Activated T-cell treated with anti-CD3 and anti-CD28 coated beads, Interleukin-2, amount 50 U/mL, for 72 hours (primary cell): ENCODE measurements at places on chromosomes 13 and 19. TPM values are rescaled to one million over a fixed set of nuclear protein-coding genes. Genes with fewer than 3 reads are reported as not detected.

The CGB5 gene
- total RNA-seq: not detected

The LRRC63 gene
- total RNA-seq: 2.5 TPM

The ZNF296 gene
- total RNA-seq: 5.1 TPM

The AP1M2 gene
- total RNA-seq: not detected

The DHDH gene
- total RNA-seq: 3.6 TPM

The PLPPR3 gene
- not detected for total RNA-seq

The FXYD7 gene
- 1.0 TPM for total RNA-seq

The FFAR1 gene
- 0.67 TPM for total RNA-seq

The KLK15 gene
- total RNA-seq: not detected

The ZNF493 gene
- 17.6 TPM for total RNA-seq

The TTC9B gene
- total RNA-seq: not detected

The VN1R2 gene
- total RNA-seq: not detected

The SEMA6B gene
- 0.19 TPM for total RNA-seq

The RNF113B gene
- total RNA-seq: not detected

The TRMT1 gene
- total RNA-seq: 41.0 TPM

The MAB21L1 gene
- not detected for total RNA-seq

The PRR36 gene
- 0.63 TPM for total RNA-seq

The METTL21C gene
- total RNA-seq: not detected

The COX6B2 gene
- total RNA-seq: 3.1 TPM

The IZUMO4 gene
- total RNA-seq: 36.9 TPM

The OSCAR gene
- total RNA-seq: 2.3 TPM

The TSKS gene
- total RNA-seq: 2.4 TPM

The FLT3LG gene
- total RNA-seq: 76.3 TPM

The PODNL1 gene
- 0.81 TPM for total RNA-seq

The PSG11 gene
- not detected for total RNA-seq

The SLC25A41 gene
- 0.58 TPM for total RNA-seq
